ENCODE measurements at places on chromosomes 5 and 9.

GRCh38 chr5:135481909-135482311 lies 29.8 kb upstream of the TIFAB start:
- DNase-seq, result no peak

- DNase-seq, result no peak
These were observed 286.1 kb downstream of the IRX2 start for GRCh38 chr5:2465383-2465782.

GRCh38 chr5:8843771-8844170 lies 702.1 kb downstream of the SEMA5A start:
- no peak for DNase-seq

GRCh38 chr9:108831496-108832178 lies 24.1 kb downstream of the ACTL7B start:
- no peak for DNase-seq

GRCh38 chr5:132915681-132916080 lies 42.2 kb downstream of the LEAP2 start:
- no peak for DNase-seq

GRCh38 chr5:6399980-6400910 lies 21.9 kb upstream of the MED10 start:
- DNase-seq, result no peak

GRCh38 chr9:69584759-69585158 lies 87.4 kb downstream of the APBA1 start:
- no peak for DNase-seq

GRCh38 chr5:177482359-177482795 lies 8.9 kb upstream of the DBN1 start:
- no peak for DNase-seq

DNA sequence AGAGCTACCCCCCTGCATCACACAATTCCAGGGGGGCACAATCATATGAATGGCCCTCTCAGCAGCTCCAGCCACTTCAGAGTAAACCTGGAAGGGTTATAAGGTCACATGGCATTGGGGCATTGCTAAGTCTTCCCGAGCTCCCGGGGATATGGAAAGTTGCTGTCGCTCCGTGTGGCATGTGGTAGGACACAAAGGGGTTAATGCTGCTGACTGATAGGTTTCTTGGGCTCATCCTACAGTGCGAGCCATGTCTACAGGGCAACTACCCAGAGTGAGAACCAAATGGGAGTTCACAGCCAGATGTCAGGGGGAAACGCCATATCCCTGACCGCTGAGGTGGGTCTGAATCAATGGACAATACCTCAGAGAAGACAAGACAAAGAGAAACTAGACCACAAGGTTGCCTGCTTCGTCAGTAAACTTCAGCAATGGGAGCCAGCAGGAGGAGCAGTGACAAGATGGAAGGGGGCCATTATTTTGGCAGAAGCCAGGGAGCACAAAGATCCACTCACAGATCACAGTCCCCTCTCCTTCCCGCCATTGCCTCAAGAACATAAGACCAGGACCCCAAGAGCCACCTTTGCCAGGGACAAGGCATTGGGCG lies 52.4 kb upstream of the SHISAL2B start:
- no peak for DNase-seq

- DNase-seq, result no peak
These were observed 154.4 kb downstream of the DEPDC1B start for GRCh38 chr5:60545551-60545950.

DNA sequence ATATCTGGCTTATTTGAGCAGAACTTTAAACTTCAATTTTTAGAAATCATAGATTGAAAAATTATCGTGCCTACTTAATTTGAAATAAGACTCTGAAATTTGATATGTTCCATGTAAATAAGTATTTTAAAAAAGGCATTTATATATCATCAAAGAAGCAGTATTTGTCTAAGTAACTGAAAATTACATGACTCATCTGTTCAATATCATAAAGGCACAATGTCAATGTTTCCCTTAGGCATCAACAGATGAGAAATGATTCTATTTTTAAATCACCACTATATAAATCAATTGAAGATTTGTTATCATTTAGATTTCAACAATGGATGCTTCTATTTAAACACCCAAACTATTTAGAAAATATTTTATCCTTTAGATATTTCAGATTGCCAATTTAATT lies 142.9 kb upstream of the POU5F2 start:
- DNase-seq, result no peak

DNA sequence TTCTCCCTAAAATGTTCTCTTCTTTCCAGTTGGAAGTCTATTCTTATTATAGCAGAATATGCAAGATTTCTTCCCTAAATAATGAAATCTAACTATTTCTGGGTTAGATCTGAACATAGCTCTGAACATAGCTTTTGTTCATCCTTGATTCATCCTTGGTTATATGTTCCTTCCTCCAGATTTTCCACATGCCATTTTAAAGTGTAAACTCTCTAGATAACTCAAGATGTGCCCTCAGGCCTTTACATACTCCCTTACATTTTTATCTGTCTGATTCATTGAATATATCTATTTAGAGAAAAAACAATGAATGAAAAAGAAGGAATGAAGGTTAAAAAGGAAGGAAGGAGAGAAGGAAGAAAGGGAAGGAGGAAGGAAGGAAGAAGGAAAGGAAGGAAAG lies 100.9 kb downstream of the FBXO38 start:
- DNase-seq, result no peak

- no peak for DNase-seq
These were observed 619.3 kb downstream of the TLE4 start for GRCh38 chr9:80191108-80191507.

- DNase-seq, result no peak
These were observed 519.2 kb downstream of the RASEF start for GRCh38 chr9:82543726-82544125.

DNA sequence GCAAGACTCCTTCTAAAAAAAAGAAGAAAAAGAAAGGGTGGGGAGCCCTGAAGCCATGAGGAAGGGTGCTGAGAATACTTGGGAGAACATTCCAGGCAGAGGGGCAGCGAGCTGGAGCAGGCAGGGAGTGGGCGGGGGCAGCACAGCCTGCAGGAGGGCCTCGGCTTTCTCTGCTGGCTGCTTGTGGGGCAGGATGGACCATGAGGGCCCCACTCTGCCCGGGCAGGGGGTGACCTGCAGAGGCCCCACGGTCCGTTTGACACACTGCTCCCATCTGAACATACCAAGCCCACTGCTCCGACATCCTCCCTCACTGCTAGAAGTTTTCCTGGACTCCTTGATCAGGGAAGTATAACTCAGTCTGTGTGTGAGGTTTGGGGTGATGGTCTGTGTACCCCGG lies 11.7 kb upstream of the NUP214 start:
- no peak for DNase-seq

DNA sequence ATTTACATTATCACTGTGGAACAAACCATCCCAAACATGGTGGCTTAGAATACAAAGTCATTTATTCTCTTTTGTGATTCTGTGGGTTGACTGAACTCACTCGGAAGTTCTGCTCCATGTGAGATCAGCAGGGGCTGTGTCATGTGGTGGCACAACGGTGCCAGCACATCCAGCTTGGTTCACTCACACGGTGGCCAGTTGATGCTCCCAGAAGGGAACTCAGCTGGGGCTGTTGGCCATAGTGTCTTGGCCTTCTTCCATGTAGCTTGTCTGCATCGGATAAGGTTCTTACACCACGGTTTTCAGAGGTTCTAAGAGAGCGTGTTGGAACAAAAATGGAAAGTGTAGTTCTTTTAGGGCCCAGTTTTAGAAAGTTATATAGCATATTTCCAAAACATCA lies 312.7 kb downstream of the DMRT2 start:
- DNase-seq, result no peak

DNA sequence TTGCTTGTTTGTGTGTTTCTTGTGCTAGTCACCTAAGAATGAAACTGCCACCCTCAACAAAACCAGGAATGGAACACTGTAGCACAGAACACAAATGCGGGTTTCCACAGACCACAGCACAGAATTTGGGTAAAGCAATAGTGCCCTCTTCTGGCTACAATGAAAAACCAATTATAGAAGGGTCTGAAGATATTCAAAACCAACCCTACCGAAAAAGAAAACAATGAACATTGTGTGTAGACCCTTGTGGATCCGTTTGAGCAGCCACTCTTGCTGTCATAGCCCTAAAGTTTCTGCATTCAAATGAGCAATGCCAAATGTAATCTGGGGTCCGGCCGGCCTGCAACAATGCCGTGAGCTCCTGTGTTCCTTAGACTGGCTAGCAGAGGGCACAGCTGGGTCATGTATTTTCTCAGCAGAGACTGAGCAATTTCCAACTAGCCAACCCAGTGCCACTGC lies 8.3 kb upstream of the ENC1 start:
- no peak for DNase-seq

DNA sequence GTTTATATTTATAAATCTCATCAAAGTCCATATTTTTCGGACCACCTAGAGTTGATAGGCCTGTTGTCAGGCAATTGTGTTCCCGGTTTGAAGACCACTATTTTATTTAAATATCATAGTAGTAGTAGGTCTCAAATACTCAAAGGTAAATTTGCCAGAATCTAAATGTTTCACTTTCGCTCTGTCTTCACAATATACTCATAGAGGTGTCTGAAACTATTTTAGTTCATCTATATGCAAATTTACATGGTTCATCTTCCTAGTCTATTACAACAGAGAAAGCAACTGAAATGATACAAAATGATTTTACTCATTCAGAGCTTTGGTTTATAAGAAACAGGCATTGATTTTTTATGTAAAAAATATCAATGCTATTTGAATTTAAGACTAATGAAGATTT lies 1897.5 kb downstream of the EFNA5 start:
- no peak for DNase-seq

- no peak for DNase-seq
These were observed 239.8 kb downstream of the EPB41L4A start for GRCh38 chr5:112179290-112179689.

GRCh38 chr9:83019246-83019645 lies 43.7 kb downstream of the RASEF start:
- DNase-seq, result no peak

- DNase-seq, result no peak
These were observed 38.3 kb downstream of the FAM13B start for GRCh38 chr5:137994556-137994955.

GRCh38 chr5:91103353-91104061 lies 279.6 kb downstream of the ARRDC3 start:
- no peak for DNase-seq

DNA sequence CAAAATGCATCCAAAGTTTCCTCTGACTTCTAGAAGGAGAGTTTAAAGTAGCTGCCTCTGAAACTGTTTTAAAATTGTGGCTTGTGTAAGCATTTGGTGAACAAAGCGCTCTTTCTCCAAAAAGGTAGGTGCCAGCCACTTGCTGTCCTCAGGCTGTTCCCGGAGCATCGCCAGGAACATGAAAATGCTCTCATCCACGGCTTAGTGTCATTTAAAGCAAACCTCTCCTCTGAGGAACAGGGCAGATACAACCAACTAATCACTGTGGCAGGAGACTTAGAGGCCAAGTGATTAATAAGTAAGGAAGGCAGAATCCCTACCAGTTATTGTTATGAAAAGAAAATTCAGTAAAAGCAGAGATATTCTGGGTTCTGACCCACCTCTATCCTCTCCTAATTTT lies 165.6 kb downstream of the DCP2 start:
- no peak for DNase-seq

GRCh38 chr5:79093762-79094161 lies 17.8 kb upstream of the BHMT start:
- no peak for DNase-seq

DNA sequence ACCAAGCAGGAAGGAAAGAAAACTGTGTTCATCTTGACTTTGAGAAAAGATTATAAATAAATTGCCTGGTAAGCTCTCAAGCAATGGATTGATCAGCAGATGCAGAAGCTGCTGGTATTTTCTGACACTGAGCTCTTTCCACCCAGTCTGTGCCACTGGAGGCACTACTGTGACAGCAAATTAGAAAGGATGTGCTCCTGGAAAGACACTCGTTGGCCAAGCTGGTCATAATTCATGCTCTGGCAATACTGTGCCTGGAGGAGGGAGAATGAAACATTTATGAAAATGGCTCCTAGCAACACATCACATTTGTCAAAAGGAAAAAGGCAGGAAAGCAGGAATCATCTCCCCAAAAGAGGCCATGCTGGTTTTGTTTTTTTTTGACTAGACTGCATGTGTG lies 84.2 kb downstream of the CAVIN4 start:
- no peak for DNase-seq

DNA sequence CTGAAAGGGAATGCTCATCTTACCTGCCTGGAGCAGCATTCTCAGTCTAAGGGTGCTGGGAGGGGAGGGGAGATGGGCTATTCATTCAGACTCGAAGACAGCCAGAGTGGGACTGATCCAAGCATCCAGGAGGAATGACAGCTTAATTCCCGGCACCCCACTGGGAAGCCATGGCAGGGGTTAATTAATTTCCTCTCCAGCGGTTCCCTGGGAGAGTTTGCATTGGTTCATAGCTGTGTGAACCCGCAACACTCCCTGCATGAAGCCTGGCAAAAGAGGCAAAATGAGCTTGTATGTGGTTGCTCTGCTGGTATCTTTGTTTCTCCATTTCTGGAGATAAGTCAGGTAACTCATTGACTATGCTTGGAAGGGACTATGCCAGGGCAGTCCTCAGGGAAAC lies 401.0 kb upstream of the SLC24A2 start:
- no peak for DNase-seq

DNA sequence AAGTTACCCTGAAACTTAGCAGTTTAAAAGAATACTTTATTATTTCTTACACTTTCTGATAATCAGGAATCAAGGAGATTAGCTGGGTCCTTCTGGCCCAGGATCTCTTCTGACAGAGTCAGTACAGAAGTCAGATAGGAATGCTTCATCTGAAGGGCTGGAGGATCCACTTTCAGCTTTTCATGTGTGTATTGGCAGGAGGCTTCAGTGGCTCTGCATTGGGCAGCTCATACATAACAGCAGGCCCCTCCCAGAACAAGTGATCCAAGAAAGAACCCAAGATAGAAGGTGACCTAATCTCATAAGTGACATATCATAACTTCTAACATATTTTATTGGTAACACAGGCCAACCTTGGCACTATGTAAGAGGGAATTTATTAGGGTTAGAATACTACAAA lies 258.4 kb downstream of the HCN1 start:
- no peak for DNase-seq

DNA sequence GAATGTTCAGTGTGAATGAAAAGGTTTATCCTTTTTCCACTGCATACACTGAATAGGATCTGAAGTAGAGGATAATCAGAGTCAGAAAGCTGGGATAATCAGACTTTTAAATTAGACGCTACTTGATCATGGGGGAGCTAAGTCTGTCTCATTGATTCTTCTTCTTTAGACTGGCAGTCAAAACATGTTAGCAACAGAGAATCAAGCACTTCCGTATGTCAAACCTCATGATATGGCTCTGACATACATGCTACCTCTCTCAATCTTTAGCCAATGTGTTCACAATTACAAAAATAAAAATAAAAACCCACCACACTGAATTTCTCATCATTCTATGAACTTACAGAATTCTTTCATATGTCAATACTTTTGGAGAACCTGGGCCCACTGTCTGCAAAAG lies 19.0 kb upstream of the OR13F1 start:
- DNase-seq, result no peak

- DNase-seq, result no peak
These were observed 429.5 kb downstream of the DTWD2 start for GRCh38 chr5:118558871-118559270.

GRCh38 chr5:169080448-169080911 lies 220.5 kb downstream of the SLIT3 start:
- DNase-seq, result no peak
